Kidney capillary endothelial cell (primary cell): ENCODE measurements at places on chromosomes 11 and 22.
A peak's percentile ranks its signal among the peaks of the same experiment; 100 is the strongest.

GRCh38 chr11:13073119-13073981 lies 64.2 kb downstream of the RASSF10 start:
- no peak for DNase-seq

DNA sequence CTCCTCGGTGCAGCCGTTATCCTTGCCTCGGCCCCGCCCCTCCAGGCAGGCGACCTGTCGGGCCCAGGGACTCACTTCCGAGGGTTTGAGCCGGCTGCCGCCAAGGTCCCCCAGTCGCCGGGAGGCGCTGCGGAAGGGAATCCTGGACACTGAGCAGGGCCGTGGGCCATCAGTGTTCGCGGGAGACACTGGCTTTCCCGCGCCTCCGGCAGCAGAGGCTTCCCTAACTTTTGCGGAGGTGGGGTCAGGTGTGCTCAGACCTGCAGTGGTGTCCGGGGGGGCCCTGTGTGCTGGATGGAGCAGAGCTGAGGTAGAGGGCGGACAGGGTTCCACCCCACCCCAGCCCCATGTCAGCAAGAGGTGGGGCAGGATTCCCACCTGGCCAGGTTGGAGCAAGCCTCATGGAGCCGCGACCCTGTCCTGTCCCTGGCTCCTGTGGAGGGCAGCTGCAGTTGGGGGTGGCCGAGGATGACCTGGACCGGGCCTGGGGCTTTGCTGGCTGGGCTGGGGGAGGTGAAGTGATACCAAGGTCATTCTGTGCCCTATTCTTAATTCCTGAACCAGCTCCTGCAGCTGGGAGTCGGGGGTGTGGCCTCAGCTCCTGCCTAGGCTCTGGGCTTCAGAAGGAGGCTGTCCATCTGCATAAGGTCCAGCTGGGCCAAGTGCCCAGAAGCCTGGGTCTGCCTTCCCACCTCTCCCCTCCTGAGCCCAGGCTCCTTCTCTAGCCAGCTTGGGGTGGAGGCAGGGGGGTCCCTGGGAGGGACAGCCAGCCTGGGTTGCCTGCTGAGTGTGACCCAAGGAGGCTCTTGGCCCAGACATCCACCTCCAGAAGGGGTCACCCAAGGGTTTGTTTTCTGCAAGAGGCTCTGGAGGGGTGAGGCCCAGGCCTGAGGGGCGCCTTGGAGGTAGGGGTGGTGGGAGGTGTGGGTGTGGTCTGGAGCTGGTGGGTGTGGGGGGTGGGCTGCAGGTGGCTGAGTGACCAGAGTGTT lies 8.4 kb downstream of the TSPAN4 start:
- no peak for DNase-seq

- DNase-seq: no peak
Observed at GRCh38 chr11:57345555-57346211, 7.5 kb downstream of the P2RX3 start.

GRCh38 chr11:47783087-47783610 lies 16.0 kb upstream of the FNBP4 start:
- no peak for DNase-seq

GRCh38 chr11:61022311-61023085 lies 51.0 kb downstream of the CD6 start:
- DNase-seq: no peak

GRCh38 chr22:31229402-31230079 lies 17.4 kb downstream of the LIMK2 start:
- DNase-seq: no peak

- DNase-seq: no peak
Observed at GRCh38 chr11:47566149-47566698, 825 bp downstream of the PTPMT1 start.

GRCh38 chr11:31786996-31787685 lies 24.0 kb downstream of the PAX6 start:
- no peak for DNase-seq

- DNase-seq: no peak
Observed at GRCh38 chr11:8026982-8027381, 39.8 kb downstream of the EIF3F start.

DNA sequence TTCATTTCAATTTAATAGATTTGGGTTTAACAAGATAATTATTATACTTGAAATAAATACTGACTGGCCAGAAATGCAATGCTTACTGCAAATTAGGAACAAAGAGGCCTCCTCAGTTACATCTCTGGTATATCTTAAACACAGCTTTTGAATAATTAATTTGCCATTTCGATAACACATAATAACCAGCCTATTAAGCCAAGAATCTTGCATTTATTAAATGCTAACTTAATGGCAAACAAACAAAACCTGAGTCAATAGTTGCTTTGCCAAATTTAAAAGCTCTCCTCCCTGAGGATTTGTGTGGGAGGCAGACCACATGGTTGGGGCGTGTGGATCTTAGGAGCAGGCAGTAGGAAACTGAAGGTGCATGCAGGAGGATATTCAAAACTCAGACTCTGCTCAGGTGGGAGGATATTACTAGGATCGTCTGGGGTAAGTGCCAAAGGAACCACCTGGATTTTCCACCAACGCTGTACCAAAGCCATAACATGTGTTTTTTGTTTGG lies 17.9 kb upstream of the FJX1 start:
- no peak for DNase-seq

DNA sequence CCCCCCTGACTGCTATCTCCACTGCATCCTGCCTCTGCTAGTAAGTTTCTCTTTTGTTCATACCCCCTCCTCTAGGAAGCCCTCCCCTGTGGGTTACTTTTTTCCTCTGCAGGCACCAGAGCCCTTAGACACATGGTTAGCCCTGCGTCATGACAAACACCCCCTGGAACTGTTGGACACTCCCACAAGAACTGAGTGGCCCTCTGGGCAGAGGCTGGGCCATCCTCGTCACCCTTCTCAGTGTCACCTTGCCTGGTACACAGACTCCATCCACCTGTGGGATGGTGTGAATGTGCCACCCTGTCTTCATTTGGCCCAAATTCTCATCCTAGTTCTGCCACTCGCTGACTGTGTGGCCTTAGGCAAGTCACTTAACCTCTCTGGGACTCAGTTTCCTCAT lies 4.1 kb upstream of the RAB3IL1 start:
- DNase-seq: no peak

DNA sequence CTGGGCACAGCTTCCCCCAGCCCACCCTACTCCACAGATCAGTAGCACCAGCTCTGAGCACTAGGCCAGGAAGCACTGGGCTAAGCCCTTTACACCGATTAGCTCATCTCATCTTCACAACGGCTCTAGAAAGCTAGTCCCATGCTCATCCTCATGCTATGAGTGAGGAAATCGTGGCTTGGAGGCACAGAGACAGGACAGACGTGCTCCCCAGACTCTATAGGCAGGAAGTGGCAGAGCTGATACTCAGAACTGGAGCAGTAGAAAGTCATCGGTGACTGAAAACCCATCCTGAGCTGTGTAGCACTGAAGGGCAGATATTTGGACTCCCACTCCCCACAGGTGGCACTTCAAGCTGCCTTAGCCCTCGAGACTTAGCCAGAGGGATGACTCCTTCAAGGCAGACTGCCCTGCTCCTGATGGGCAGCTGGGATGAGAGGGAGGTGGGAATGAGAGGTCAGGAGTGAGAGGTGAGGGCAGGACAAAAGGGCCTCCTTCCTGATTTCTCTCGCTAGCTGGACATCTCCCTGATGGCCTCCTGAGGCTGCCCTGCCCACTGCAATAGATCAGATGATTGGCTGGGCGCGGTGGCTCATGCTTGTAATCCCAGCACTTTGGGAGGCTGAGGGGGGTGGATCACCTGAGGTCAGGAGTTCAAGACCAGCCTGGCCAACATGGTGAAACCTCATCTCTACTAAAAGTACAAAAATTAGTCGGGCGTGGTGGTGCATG lies 9.7 kb downstream of the CD5 start:
- no peak for DNase-seq

DNA sequence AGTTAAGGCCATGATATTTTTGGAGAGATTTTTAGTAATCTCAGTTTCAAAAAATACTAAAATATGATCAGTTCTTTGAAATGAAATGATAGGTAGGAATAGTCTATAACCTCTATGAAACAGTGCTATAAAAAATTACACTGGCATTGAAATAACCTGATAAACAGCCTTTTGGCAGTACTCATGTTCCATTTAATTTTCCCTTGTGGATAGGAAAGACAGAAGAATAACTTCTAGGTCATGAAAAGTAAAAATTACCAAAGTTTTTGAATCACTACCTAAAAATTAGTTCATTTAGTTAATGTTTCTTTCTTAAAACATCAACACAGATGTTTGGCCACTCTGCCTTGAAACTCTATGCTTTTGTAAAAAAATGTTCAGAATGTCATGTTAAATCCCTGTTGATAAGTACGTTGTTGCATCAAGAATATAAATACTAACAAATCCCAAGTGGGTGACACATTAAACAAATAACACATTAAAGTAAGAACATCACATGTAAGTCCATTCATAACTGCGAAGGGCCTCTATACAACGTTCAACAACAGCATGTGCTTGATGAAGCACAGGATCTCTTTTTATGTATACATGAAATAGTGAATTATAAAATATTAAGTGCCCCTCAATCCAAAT lies 290.2 kb downstream of the SWAP70 start:
- DNase-seq: no peak

- DNase-seq: peak; percentile 97
Observed at GRCh38 chr11:64856382-64857227, 12.2 kb upstream of the CDC42BPG start.

- DNase-seq: no peak
Observed at GRCh38 chr11:109648804-109649203, 226.8 kb downstream of the C11orf87 start.

- DNase-seq: no peak
Observed at GRCh38 chr11:68993546-68993945, 12.8 kb upstream of the MRGPRD start.

GRCh38 chr22:37330200-37331033 lies 48.1 kb downstream of the CYTH4 start:
- no peak for DNase-seq
